ENCODE measurements at places on chromosomes 11 and 22. TPM values are rescaled to one million over a fixed set of nuclear protein-coding genes. Genes with fewer than 3 reads are reported as not detected.

DNA sequence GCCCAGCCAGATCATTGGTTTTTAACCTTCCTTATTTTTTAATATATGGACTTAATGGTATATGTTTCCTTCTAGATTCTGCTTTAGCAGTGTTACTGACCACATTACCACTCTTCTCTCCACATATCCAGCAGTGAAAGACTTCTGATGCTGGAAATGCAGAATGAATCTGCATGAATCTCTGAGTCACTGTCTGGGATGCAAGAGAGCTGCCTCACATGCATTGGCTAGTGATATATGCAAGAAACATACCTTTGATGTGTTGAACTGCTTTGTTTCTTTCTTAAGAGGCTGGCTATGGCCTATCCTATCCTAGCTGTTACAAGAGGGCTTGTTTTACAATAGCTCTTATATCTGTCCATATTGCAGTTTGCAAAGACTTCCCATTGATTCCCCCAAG is 16.6 kb upstream of the AMPD3 start:
- no peak for DNase-seq

Gene OR2AG1
- not detected for total RNA-seq

Gene STIP1
- 96.1 TPM for total RNA-seq

Gene SLC22A25
- total RNA-seq: not detected

Gene MICAL2
- total RNA-seq: 48.5 TPM

DNA sequence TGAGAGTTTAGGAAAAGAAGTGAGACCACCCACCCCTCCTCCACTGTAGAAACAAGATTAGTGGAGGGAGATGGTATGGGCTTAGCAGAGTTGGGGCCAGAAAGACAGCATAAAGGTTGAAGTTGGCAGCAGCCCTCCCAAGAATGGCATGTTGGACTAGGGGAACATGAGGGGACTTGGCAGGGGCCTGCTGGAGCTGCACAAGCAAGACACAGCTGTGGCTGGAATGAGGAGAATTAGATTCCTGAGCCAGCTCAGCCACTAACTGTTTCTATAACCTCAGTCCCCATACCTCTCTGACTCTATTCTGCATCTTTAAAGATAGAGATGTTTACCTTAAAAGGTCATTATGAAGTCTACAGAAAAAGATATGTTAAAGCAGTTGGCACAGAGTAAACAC is 13.2 kb downstream of the MAP6 start:
- no peak for DNase-seq

DNA sequence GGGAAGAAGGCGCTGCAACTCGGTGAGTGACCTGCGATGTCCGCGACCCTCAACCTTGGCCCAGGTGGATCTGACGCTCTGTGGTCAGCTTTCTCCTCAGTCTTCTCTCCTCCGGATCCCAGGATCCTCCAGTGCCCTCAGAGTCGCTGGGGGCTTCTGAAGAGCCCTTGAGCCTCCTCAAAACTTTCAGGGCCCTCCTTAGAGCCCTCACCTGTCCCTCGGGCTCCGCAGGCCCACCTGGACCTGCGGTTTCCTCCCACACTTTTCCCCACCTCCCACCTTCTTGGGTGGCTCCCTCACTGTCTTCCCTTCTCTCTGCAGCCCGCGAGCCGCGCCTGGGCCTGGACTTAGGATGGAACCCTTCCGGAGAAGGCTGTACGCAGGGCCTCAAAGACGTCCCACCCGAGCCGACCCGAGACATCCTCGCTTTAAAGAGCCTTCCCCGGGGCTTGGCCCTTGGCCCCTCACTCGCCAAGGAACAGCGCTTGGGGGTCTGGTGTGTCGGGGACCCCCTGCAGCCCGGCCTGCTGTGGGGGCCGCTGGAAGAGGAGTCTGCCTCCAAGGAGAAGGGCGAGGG is 335 bp downstream of the ZNF408 start:
- DNase-seq: no peak

Gene CLTCL1
- 14.3 TPM for total RNA-seq

GRCh38 chr11:118382954-118383353 is 18.5 kb upstream of the ATP5MG start:
- DNase-seq: no peak

DNA sequence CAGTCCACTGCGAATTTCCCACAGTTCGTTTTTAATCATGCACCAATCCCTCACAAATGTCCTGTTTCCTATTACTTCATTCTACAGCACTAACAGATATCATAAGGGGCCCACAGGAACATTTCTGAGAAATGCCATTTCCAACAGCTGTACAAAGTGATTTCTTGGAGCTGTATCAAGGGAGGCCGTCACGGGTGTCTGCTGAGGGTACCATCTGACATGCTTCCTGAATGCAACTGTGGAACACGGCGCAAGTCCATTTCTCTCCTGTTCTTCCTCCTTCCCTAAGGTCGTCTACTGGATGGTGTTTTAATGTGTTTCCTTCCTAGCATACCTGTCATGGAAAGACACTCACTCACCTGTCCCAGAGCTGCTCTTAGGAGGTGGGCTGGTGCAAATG is 320.7 kb downstream of the LARGE1 start:
- no peak for DNase-seq

DNA sequence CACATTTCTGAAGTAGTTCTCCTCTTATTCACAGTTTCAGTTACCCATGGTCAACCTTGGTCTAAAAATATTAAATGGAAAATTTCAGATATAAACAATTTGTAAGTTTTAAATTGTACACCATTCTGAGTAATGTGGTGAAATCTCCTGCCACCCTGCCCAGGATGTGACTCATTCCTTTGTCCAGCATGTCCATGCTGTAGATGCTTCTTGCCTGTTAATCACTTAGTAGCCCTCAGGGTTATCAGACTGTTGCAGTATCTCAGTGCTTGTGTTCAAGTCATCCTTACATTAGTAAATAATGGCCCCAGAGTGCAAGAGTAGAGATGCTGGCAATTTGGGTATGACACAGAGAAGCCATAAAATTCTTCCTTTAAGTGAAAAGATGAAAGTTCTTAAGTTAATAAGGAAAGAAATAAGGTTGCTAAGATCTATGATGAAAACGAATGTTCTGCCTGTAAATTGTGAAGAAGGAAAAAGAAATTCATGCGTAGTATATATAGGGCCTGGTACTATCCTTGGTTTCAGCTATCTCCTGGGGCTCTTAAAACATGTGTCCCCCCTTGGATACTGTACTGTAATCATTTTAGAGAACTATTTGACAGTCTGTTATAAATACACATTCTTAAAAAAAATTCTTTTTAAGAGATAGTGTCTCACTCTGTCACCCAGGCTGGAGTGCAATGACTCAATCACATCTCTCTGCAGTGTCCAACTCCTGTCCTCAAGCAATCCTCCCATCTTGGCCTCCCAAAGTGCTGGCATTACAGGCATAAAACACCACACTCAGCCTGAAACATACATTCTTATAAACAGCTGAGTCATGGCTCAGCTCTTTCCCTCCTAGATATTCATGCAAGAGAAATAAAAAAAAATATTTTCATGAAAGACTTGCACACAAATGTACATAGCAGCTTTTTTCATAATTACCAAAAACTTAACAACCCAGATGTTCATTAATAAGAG is 31.3 kb downstream of the MTNR1B start:
- DNase-seq: no peak

DNA sequence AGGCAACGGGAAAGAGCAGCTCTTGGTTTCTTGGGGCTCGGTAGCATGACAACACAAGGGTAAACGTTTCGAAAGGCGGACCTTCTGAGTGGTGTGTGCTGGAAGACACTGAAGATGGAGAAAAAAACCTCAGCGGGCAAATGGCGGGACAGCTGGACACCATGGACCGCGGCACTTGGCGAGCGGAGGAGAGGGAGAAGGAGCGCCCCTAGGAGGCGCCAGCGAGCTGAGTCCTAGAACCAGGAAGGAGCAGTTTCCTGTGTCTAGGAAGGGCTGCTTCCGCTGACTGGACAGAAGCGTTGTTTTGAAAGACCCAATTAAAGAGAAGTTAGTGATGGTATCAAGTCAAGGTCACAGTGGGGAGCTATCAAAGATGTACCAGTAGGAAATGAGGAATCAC is 44.0 kb upstream of the OPCML start:
- no peak for DNase-seq

GRCh38 chr11:67646535-67647336 is 3.8 kb downstream of the ACY3 start:
- DNase-seq: no peak

- DNase-seq: no peak
Observed at GRCh38 chr11:65918211-65919140, at the start of gene C11orf68. Gene C11orf68, minus strand, starts transcription at chr11:65919062. Its CDS starts 31 bp downstream, at chr11:65919031.

Gene KCTD14
- total RNA-seq: 8.3 TPM

Gene OR8A1
- not detected for total RNA-seq

Gene KRTAP5-9
- not detected for total RNA-seq

- DNase-seq: no peak
Observed at GRCh38 chr22:30717952-30718351, 23.3 kb downstream of the OSBP2 start.

GRCh38 chr11:112310848-112311247 is 50.2 kb upstream of the PLET1 start:
- DNase-seq: no peak

DNA sequence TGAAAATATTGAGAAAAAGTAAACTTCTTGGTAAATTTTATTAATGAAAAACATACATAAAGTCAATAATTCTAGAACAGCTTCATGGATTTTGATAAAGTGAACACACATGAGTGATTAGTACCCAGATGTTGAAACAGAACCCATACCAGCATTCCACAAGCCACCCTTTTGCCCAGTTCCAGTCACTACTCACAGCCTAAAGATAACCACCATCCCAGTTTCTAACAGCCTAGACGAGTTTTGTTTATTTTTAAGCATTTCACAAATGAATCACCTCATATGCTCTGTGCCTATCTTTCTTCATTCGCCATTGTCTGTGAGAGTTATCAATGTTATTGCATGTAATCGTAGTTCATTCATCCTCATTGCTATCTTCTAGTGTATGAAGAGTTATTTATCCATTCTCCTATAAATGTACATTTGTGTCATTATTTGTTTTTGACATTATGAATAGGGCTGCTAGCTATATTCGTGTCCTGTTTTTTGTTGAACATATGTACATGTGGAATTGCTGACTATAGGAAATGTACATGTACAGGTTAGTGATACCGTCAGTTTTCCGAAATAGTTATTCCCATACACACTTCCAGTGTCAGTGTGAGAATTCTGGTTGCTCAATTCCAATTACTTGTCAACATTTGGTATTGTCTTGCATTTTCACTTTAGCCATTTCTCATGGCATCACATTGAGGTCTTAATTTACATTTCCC is 44.5 kb upstream of the TEAD1 start:
- DNase-seq: no peak

GRCh38 chr22:17769716-17770082 is 4.6 kb downstream of the BID start:
- DNase-seq: no peak

DNA sequence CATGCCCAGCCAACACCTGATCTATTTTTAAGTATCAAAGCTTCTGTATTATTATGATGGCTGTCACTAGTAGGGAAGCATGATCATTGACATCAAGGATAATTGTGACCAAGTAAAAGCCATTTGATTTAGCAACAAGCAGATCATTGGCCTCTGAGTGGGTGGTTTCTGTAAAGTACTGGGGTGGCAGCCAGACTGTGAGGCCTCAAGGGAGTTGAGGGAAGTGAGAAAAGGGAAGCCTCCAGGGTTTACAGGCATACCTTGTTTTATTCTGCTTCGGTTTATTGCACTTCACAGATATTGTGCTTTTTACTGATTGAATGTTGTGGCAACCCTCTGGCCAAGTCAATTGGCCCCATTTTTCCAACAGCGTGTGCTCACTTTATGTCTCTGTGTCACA is 60.1 kb downstream of the PRR5L start:
- no peak for DNase-seq

Gene HSPB2
- not detected for total RNA-seq
